Endodermal cell (in vitro differentiated cells): ENCODE measurements at places on chromosomes 16 and 17.

DNA sequence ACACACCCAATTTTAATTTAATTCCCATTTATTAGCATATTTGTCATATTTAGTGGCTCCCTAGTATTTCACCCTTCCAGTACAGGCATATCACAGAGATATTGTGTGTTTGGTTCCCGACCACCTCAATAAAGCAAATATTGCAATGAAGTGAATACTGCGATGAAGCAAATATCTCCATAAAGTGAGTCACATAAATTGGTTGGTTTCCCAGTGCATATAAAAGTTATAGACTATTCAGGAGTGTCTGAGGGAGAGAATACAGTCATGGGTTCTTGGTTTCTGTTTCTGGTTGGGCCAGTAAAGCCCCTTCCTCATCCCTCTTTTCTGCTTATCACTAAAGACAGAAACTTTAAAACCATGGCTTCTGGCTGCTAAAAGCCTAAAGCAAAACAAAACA, 295.4 kb upstream of the AXIN2 start:
- no peaks in the 10 kb centered on the region for H3K36me3 ChIP-seq
- H3K27me3 ChIP-seq: no peaks in the 10 kb centered on the region
- no peaks in the 10 kb centered on the region for H3K4me1 ChIP-seq
- H3K27ac ChIP-seq: no peak overlapping the region

GRCh38 chr17:68381076-68381900, 76.0 kb downstream of the WIPI1 start:
- H3K27ac ChIP-seq: no peak overlapping the region
- H3K27me3 ChIP-seq: no peaks in the 10 kb centered on the region
- no peaks in the 10 kb centered on the region for H3K36me3 ChIP-seq

DNA sequence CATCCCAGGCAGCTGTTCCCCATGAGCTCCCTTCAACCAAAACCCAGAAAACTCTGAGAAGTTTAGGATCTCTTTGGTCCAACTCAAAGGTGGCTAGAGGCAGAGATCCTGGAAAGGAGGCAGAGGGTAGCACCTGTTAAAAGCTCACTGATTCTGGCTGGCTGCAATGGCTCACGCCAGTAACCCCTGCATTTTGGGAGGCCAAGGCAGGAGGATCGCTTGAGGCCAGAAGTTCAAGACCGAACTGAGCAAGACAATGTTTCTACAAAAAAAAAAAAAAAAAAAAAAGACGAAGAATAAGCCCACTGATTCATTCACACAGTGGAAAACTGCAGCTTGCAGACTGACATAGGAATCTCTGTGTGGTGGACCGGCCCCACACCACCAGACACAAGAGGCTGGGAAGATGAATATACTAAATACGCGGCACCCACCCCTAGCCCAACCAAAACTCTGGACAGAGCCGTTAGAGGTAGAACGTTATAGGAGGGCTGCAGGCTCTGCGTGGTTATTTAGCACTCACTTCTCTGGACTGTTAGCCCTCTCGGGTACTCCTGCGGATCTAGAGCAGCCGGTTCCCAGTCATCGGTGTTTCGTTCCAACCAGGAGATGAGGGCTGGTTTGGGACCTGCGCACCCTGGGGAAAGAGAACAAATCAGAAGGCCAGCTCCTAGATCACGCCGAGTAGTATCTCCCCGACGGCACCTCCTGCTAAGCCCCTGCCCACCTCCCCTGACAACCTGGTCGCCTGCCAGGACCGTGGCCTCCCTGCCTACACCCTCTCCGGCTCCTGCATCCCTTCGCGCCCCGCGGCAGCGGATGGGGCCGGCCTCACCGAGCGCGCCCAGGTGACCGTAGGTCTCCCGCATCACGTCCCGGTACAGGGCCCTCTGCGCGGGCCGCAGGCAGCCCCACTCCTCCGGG, 925 bp downstream of the ZNF689 start:
- DNase-seq: peak; percentile 80
- H3K36me3 ChIP-seq: peaks cover 34% of the 10 kb centered on the region
- H3K27ac ChIP-seq: peak overlapping the region; percentile 87
- no peaks in the 10 kb centered on the region for H3K27me3 ChIP-seq
- peaks cover 3% of the 10 kb centered on the region for H3K4me1 ChIP-seq
- H3K4me3 ChIP-seq: peak overlapping the region; percentile 95

DNA sequence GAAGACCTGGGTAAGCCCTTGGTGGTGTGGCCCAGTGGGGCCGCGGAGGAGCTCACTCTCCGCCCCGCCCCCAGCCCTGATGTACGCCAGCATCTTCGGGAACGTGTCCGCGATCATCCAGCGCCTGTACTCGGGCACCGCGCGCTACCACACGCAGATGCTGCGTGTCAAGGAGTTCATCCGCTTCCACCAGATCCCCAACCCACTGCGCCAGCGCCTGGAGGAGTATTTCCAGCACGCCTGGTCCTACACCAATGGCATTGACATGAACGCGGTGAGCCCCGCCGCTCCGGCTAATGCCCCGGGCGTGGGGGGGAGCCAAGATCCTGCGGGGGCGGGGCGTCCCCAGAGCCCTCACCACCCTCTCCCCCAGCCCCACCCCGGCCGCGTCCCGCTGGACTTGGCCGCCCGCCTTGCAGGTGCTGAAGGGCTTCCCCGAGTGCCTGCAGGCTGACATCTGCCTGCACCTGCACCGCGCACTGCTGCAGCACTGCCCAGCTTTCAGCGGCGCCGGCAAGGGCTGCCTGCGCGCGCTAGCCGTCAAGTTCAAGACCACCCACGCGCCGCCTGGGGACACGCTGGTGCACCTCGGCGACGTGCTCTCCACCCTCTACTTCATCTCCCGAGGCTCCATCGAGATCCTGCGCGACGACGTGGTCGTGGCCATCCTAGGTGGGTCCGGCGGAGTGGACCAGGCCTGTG, 12.1 kb upstream of the DCAF7 start:
- peak; percentile 75 for DNase-seq
- H3K27ac ChIP-seq: no peak overlapping the region
- H3K4me3 ChIP-seq: no peak overlapping the region

DNA sequence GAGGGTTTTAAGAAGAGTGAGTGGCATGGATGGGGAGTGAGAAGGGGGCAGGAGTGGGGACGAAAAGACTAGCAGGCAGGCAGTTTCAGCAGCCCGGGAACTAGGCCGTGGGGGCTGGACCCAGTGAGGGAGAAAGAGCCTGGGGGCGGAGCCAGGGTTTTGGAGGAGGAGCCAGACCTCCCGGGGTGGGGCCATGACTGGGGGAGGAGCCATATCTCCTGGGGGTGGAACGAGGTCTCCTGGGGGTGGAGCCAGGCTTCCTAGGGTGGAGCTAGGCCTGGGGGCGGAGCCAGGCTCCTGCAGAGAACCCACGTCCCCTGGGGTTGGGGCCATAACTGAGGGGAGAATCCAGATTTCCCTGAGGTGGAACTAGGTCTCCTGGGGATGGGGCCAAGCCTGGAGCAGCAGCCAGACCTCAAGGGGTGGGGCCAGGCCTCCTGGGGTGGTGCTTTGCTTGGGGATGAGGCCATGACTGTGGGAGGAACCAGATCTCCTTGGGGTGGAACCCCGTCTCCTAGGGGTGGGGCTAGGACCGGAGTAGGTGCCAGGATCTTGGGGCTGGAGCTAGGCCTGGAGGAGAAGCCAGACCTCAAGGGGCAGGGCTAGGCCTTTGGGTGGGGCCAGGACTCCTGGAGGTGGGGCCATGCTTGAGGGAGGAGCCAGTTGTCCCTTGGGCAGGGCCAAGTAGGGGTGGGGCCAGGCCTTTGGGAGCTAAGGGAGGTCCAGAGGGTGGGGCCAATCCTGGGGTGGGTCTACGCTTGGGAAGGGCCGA, 41.7 kb upstream of the JPH3 start:
- no peaks in the 10 kb centered on the region for H3K4me1 ChIP-seq
- no peaks in the 10 kb centered on the region for H3K36me3 ChIP-seq
- H3K27me3 ChIP-seq: no peaks in the 10 kb centered on the region
- no peak overlapping the region for H3K27ac ChIP-seq
- H3K4me3 ChIP-seq: no peak overlapping the region

GRCh38 chr16:1414532-1415260, at the start of gene UNKL:
TSS of gene UNKL (minus strand) at chr16:1414704. CDS start at chr16:1414691, 13 bp downstream.
- H3K36me3 ChIP-seq: peaks cover 9% of the 10 kb centered on the region
- H3K4me1 ChIP-seq: peaks cover 1% of the 10 kb centered on the region
- no peak within 1 kb of the TSS for H3K27ac ChIP-seq
- H3K27me3 ChIP-seq: no peaks in the 10 kb centered on the region
- DNase-seq: peak; percentile 91
- peak within 1 kb of the TSS; percentile 77 for H3K4me3 ChIP-seq

DNA sequence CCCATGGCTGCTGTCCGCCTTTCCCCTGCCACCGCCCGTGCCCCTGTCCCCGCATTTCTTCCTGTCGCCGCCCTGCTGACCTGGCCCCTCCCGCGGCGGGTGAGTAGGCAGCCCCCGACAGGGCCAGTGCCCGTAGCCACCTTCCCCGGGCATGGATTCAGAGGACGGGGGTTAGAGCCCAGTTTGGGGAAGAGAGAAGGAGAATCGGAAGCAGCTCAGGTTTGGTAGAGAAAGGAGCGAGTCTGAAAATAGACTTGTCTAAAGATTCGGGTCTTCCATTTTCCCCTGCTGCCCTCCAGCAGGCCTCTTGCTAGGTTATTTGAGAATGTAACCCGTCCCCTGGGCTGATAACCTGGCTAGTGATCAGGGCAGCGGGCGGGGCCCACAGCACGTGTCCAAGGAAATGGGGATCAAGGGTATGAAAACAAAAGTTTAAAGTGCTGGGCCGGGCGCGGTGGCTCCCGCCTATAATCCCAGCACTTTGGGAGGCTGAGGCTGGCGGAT, 7.9 kb upstream of the CLDN9 start:
- H3K4me1 ChIP-seq: peaks cover 24% of the 10 kb centered on the region
- H3K27ac ChIP-seq: no peak overlapping the region
- no peaks in the 10 kb centered on the region for H3K36me3 ChIP-seq

DNA sequence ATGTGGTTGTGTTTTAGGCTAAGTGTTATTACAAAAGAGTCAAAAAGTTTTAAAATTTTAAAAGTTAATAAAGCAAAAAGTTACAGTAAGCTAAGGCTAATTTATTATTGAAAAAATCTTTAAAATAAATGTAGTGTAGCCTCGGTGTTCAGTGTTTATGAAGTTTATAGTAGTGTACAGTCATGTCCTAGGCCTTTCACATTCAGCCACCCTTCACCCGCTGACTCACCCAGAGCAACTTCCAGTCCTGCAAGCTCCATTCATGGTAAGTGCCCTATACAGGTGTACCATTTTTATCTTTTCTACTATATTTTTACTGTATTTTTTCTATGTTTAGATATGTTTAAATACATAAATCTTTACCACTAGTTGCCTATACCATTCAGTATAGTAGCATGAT, 98.5 kb upstream of the RPRML start:
- DNase-seq: no peak
- H3K4me3 ChIP-seq: no peak overlapping the region
- H3K4me1 ChIP-seq: no peaks in the 10 kb centered on the region

DNA sequence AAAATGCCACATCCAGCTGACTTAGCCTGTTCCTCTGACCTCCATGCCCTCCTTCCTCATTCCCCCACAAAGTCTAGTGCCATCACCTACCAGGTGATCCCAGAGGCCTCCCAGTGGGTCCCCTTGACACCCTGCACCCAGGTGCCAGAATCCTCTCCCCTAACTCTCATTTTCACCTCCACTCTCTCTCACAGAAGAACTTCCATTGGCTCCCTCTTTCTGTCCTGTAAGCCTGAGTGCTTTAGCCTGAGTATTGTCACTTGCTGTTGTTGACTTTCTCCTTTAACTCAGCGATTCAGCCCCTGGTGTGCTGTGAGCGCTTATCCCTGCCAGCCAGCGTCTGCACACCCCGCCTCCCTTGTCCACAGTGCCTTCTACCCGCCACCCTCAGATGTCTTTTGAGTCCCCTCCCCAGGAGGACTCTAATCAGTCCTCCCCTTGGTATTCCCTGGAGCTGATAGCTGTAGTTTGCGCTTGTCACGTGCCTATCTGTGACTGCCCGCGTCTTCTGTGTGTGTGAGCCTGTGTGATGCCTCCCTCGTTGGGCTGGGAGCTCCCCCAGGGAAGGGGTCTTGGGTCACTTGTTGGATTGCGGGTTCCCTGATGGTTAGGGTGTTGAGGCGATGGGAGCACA, 31.9 kb downstream of the ARHGAP23 start:
- no peaks in the 10 kb centered on the region for H3K27me3 ChIP-seq
- no peak overlapping the region for H3K27ac ChIP-seq
- no peak overlapping the region for H3K4me3 ChIP-seq
- peaks cover 3% of the 10 kb centered on the region for H3K36me3 ChIP-seq
- no peak for DNase-seq
- H3K4me1 ChIP-seq: peaks cover 20% of the 10 kb centered on the region

DNA sequence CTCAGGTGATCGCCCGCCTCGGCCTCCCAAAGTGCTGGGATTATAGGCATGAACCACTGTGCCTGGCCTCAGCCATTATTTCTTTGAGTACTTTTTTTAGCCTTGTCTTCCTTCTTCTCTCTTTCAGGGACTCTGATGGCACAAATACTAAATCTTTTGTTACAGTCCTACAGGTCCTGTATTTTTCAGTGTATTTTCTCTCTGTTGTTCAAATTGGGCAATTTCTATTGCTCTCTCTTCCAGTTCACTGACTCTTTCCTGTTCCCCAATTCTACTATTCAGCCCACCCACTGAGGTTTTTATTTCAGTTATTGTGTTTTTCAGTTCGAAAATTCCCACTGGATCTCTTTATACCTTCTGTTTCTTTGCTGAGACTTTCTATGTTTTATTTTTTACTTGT, 7.5 kb upstream of the DOK4 start:
- no peak for DNase-seq
- no peak overlapping the region for H3K27ac ChIP-seq
- no peaks in the 10 kb centered on the region for H3K4me1 ChIP-seq
- H3K36me3 ChIP-seq: no peaks in the 10 kb centered on the region
- no peaks in the 10 kb centered on the region for H3K27me3 ChIP-seq

DNA sequence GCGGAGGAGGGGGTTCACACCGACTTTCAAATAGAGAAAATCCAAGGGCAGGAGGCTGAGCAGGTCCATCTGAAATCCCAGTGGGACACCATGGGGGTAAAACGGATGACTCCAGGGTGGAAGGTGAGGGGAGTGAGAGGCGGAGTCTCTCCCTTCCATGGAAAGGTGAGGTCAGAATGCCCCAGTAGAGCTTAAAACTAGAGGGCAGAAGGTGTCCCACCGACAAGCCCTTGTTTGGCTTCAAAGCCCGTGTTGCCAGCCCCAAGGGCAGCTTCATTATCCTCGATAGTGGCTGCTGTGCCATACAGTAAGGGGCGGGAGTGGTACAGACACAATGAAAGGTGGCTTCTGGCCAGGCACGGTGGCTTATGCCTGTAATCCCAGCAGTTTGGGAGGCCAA, 55.7 kb downstream of the CNGB1 start:
- no peaks in the 10 kb centered on the region for H3K27me3 ChIP-seq
- DNase-seq: no peak
- no peaks in the 10 kb centered on the region for H3K4me1 ChIP-seq
- no peak overlapping the region for H3K4me3 ChIP-seq
- H3K36me3 ChIP-seq: no peaks in the 10 kb centered on the region

DNA sequence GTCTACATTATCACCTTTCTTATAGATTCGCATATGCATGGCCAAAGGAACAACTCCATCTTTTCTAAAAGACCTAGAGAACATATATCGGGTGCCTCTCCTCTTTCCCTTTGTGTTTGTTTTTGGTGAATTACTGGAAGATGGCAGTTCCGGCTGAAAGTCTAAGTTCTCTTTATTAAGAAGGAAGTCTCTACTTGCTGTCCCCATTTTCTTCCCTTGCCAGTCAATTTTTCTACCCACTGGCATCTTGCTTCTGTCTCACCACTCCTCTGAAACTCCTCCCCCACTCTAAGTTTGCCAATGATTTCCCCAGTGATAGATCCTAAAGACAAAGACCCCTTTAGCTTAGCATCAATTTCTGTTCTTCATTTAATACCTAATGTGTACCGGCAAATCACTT, 93.9 kb upstream of the CORO6 start:
- H3K27ac ChIP-seq: no peak overlapping the region
- no peak for DNase-seq
- H3K36me3 ChIP-seq: no peaks in the 10 kb centered on the region

- H3K36me3 ChIP-seq: no peaks in the 10 kb centered on the region
- peak; percentile 82 for DNase-seq
- peaks cover 9% of the 10 kb centered on the region for H3K4me1 ChIP-seq
- H3K27me3 ChIP-seq: peaks cover 78% of the 10 kb centered on the region
- no peak overlapping the region for H3K27ac ChIP-seq
These were observed 4.5 kb upstream of the CA4 start for GRCh38 chr17:60145006-60145935.
